GM12878 (cell line): ENCODE measurements at places on chromosomes 6 and 20. TPM values are rescaled to one million over a fixed set of nuclear protein-coding genes. Genes with fewer than 3 reads are reported as not detected.

Gene NQO2
- 2.6 and 4.1 TPM in 2 replicates for polyA plus RNA-seq

Gene RREB1
- 7.1 and 9.9 TPM in 2 replicates for polyA plus RNA-seq

DNA sequence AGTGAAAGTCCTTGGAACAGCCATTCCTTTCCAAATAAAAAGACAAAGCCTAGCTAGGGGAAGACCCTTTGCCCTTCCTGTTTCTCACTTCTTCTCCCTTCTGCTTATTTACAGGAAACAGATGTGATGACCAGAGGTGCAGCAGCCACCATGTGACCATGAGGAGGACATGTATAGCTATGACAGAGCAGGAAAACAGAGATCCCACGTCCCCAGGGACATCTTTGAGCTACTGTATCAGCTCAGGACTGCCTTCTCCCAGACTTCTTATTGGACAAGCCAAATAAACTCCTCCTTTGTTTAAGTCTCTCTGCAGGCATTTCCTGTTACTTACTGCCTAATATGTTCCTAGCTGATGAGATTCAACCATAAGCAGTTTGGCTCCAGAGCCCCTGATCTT, 133.1 kb upstream of the MLN start:
- H3K4me1 ChIP-seq, result no peaks in the 10 kb centered on the region
- H3K27me3 ChIP-seq, result peaks cover 3% of the 10 kb centered on the region
- no peak for DNase-seq
- no peak overlapping the region for H3K4me3 ChIP-seq
- no peaks in the 10 kb centered on the region for H3K36me3 ChIP-seq
- no peak overlapping the region for H3K27ac ChIP-seq

GRCh38 chr6:136757150-136757549, 35.1 kb downstream of the MAP3K5 start:
- H3K4me1 ChIP-seq, result peaks cover 52% of the 10 kb centered on the region
- H3K27me3 ChIP-seq, result no peaks in the 10 kb centered on the region
- no peak for DNase-seq
- H3K27ac ChIP-seq, result no peak overlapping the region
- peaks cover 4% of the 10 kb centered on the region for H3K36me3 ChIP-seq

DNA sequence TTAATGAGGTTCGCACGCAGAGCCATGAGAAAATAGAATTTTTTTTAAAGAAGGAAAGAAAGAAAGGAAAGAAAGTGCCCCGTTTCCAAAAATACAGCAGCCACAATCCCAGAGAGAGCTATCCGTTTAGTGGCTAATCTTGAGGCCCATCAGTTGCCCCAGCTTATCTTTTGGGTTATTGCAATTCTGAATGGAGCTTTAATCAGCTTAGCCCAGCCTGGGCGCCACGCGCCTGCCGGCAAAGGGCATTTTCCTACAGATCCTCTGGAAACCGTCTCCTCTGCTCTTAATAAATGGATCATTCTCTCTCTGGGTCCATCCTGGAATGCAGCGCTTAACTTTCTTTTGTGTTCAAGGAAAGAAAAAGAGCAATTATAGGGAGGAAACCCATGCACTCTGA, 413.3 kb downstream of the MAFB start:
- no peaks in the 10 kb centered on the region for H3K4me1 ChIP-seq
- H3K36me3 ChIP-seq, result no peaks in the 10 kb centered on the region
- no peaks in the 10 kb centered on the region; the same call in 1 of the 2 replicates for H3K27me3 ChIP-seq
- DNase-seq, result no peak
- no peak overlapping the region for H3K27ac ChIP-seq

GRCh38 chr6:40754461-40755045, 167.4 kb upstream of the LRFN2 start:
- H3K4me3 ChIP-seq, result no peak overlapping the region
- DNase-seq, result no peak
- no peak overlapping the region for H3K27ac ChIP-seq
- no peaks in the 10 kb centered on the region for H3K36me3 ChIP-seq
- no peaks in the 10 kb centered on the region for H3K4me1 ChIP-seq

Gene MCCD1
- polyA plus RNA-seq, result not detected in 2 replicates

Gene TAP2
- polyA plus RNA-seq, result 8.0 and 8.3 TPM in 2 replicates

GRCh38 chr6:169851641-169852503, 100.5 kb downstream of the ERMARD start:
- no peaks in the 10 kb centered on the region for H3K27me3 ChIP-seq
- no peaks in the 10 kb centered on the region for H3K4me1 ChIP-seq
- H3K36me3 ChIP-seq, result no peaks in the 10 kb centered on the region
- no peak overlapping the region for H3K4me3 ChIP-seq
- H3K27ac ChIP-seq, result no peak overlapping the region
- DNase-seq, result no peak

GRCh38 chr6:151276112-151276740, 36.5 kb downstream of the AKAP12 start:
- no peak overlapping the region for H3K27ac ChIP-seq
- DNase-seq, result no peak
- H3K27me3 ChIP-seq, result no peaks in the 10 kb centered on the region
- no peaks in the 10 kb centered on the region for H3K36me3 ChIP-seq
